NCI-H2227 treated with DMSO at 0.1 percent for 48 hours (cell line): ENCODE measurements at places on chromosomes 3 and 15.

- no peak for DNase-seq
Observed at GRCh38 chr3:11543948-11544387, 99.7 kb downstream of the VGLL4 start.

DNA sequence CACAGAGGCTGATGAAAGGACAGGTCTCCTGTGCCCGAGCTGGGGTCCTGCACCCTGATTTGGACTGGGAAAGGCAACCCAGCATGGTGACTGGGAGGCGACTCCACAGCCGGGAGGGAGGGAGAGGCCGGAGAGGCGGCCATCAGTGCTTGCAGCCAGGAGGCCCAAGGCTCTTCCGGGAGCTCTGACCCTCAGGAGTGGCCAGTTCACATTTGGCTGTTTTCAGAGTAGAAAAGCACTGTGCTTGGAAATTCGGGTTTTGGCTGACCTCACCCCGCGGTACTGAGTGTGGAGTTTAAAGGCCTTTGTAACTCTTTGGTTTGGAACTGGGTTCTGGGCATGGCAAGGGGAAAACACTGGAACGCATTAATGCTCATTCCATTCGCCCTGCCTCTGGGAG is 31.9 kb downstream of the SMAD6 start:
- no peak for DNase-seq

DNA sequence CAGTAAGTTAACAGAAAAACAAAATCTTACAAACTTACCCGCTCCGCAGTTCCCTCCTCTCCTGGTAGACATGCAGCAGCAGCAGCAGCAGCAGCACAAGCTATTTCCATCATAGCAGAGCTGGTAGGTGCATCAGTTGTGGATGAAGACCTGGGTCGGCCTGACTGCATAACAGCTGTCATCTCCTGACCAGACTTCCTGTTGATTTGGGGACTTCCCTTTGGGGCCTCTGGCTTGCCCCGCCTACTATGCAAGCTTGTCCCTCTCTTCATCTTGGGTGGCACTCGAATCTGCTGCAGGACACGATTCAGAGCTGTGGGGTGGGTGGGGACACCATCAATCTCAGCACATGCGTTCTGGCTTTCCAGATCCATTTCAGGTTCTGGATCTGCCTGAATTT is 65.7 kb downstream of the TMCC1 start:
- no peak for DNase-seq

GRCh38 chr15:59543721-59544547 is 67.6 kb upstream of the GCNT3 start:
- DNase-seq, result no peak

- DNase-seq, result no peak
Observed at GRCh38 chr3:144181062-144181461, 209.4 kb downstream of the DIPK2A start.

GRCh38 chr3:13705051-13705450 is 156.1 kb downstream of the FBLN2 start:
- no peak for DNase-seq

DNA sequence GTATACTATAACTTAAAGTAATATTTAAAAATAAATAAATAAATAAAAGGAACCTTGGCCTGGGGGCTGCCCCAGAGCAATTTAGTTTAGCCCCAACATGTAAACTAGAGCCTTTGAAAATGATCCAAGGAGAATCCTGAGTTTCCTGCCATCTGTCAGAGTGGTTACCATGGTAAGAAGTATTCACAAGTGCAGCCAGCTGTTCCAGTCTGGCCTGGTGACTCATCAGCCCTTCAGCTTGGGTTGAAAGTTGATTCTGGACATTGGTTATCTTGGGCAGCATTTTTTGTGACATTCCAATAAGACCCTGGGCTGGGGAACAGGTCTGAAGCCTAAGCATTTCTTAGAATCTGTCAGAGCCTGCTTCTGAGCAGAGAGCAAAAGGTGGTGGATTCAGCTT is 72.7 kb upstream of the LRTM1 start:
- no peak for DNase-seq

GRCh38 chr3:157094301-157094700 is 65.6 kb downstream of the CCNL1 start:
- DNase-seq, result no peak

DNA sequence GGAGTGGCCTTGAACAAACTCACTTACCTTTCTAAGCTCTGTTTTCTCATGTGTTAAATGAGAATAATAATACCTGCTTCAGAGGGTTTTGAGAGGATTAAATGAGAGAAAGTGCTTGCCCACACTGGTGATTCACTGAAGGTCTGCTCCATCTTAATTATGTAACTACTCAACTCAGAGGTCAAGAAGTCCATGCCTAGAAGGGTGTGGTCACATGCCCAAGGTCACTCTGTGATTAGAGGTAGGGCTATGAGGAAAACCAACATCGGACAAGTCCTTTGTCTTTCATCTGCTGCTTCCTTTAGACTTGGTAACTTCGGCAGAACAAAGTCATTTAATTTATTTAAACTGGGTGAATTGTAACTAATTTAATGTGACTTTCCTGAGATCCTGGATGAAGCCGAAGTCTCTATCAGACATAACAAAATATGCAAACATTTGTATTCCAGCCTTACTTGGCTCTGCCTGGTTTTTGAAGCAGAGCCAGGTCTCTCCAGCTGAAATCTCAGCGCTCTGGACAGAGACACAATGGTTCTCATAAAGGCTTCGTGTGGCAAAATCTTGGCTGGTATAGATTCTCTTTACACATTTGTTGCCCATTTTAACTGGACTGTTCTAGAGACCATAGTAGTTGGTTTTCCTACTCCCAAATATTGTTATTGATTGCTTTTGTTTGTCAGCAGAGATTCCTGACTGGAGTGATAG is 3.0 kb downstream of the CHRNA7 start:
- DNase-seq, result no peak

GRCh38 chr15:92407916-92408315 is 14.2 kb downstream of the ST8SIA2 start:
- DNase-seq, result no peak

GRCh38 chr3:52694528-52695189 is 8.8 kb downstream of the GNL3 start:
- DNase-seq, result no peak

DNA sequence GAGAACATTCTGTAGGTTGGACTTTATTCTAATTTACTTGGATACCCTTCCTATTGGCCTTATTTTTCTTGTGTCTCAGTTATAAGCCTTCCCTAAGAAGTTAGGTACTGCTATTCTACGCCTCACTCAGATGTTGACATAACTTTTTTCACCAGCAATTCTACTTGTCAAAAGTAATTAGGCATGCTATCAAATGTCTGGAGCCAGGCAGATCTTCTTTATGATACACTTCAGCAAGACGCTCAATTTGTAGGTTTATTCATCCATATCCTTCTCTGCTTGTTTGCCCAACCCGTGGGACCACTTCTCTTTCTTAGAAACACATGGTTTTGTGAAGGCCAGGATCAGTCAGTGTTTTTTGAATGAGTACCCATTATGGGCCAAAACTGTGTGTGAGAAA is 36.2 kb upstream of the COL8A1 start:
- no peak for DNase-seq

GRCh38 chr3:23404246-23404645 is 201.1 kb downstream of the UBE2E2 start:
- DNase-seq, result no peak
